ENCODE measurements at places on chromosomes 2 and 18.

DNA sequence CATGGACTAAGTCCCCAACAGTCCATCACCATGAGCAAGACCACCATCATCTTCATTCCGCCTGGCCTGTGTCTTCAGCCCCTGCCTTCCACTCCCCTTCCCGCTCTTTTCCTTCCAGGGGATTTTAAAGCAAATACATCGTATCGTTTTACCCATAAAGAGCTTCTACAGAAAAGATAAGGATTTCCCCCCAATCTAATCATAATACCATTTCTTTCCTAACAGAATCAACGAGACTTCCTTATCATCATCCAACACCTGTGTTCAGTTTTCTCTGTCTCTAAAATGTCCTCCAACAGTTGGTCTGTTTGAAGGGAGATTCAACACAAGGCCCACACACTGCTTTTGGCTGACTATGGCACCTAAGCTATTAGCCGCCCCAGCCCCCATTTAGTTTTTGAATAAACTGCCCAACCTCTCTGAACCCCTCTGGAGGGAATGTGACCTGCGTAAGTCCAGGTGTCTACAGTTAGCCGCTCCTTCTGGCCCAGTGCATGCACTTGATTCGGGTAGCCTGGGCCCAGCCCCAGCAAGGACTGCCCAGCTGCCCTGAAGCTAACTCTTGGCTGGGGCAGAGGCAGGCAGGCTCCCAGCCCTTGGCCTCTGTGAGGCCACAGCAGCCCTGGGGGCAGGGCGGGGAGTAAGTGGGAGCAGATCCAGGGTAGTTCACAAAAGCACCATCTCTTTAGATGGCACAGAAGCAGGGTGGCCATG lies 25.3 kb upstream of the SEMA4C start:
- H3K27me3 ChIP-seq, result no peaks in the 10 kb centered on the region
- peaks cover 25% of the 10 kb centered on the region for H3K4me1 ChIP-seq
- no peak for DNase-seq
- no peak overlapping the region for H3K4me3 ChIP-seq
- H3K27ac ChIP-seq, result no peak overlapping the region

DNA sequence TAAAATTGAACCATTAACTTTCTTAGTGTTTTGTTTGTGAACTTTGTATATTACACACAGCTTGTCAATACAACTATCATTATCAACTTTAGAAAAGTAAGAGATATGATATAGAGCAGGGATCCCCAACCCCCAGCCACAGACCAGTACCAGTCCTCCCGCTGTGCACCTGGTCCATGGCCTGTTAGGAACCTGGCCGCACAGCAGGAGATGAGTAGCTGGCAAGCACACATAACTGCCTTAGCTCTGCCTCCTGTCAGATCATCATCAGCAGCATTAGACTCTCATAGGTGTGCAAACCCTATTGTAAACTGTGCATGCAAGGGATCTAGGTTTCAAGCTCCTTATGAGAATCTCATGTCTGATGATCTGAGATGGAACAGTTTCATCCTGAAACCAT lies 491.0 kb upstream of the NXPH2 start:
- no peak overlapping the region for H3K4me3 ChIP-seq
- H3K27me3 ChIP-seq, result no peaks in the 10 kb centered on the region
- H3K4me1 ChIP-seq, result no peaks in the 10 kb centered on the region
- no peak overlapping the region for H3K27ac ChIP-seq

DNA sequence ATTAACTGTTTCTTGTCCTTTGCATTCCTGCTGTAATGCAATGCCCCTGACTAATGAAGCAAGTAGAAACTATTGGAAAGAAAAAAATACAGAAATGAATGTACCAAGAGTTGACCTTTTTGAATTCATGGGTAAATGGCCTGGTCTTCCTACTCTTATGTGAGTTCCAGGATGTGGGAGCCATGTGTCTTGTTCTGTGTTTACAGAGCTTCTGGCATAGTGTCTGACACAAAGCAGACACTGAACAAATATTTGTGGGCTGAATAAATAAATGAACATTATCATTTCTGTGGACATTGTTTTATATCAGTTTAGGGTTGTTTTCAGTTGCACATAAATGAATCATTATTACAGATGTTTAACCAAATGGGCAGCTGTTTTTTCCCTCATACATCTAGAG lies 155.5 kb downstream of the CD8B2 start:
- H3K27ac ChIP-seq, result no peak overlapping the region
- no peak for DNase-seq
- H3K36me3 ChIP-seq, result no peaks in the 10 kb centered on the region
- no peak overlapping the region for H3K4me3 ChIP-seq
- H3K27me3 ChIP-seq, result no peaks in the 10 kb centered on the region
- peaks cover 5% of the 10 kb centered on the region for H3K4me1 ChIP-seq

DNA sequence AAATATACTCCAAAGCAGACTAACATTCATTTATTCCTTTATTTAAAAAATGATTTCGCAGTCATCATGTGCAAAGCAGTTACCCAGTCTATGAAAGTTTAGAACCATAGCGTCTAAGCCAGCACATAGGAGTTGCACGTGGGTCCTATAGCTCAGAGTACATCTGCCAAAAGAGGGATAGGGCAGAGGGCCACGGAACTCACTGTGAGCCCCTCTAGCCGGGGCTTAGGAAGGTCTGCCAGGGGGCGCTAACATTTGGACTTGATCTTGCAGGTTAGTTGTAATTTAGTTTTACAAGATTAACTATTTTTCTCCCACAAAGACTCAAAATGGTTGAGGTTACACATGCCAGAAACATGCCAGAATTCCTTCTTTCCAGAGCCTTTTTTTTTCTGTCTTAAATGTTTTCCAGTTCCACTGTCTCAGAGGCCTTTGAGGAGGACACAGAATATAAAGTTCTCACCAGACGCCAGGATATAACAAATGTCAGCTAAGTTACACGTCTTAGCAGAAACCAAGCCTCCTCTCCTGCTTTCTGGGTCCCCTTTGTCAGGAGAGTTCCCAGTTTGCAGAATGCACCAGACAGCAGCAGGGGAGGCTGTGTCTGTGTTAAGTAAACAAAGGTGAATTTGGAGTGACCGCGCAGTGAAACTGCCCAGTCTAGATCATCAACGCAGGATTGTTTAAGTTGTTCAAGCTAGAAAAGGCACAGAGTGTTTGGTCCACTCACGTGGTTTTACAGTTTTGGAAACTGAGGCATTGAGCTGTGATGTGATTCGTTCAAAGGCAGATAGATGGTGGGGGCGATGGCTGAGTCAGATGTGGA lies 292.0 kb downstream of the PRKCE start:
- no peaks in the 10 kb centered on the region for H3K36me3 ChIP-seq
- H3K27me3 ChIP-seq, result no peaks in the 10 kb centered on the region
- DNase-seq, result no peak
- H3K4me3 ChIP-seq, result no peak overlapping the region
- H3K27ac ChIP-seq, result no peak overlapping the region

DNA sequence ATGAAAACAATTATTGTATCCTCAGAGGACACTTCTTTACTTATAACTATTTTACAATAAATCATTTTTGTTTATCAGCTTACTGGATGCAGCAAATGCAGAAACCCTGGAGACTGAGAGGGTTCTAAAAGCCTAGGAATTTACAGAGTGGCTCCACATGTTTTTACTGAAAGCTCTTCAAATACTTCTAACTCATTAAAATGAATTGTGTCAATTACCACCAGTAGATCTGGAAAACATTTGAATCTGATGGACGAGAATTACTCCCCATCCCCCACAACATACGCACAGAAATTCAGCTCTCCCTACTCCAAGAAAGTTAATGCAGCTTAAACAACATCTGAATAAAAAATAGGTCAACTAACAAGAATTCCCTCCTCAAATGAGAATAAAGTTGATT lies 319.8 kb upstream of the FIGN start:
- H3K4me3 ChIP-seq, result no peak overlapping the region
- DNase-seq, result no peak
- H3K27me3 ChIP-seq, result no peaks in the 10 kb centered on the region
- H3K36me3 ChIP-seq, result no peaks in the 10 kb centered on the region
- H3K4me1 ChIP-seq, result peaks cover 4% of the 10 kb centered on the region

- H3K4me1 ChIP-seq, result peaks cover 5% of the 10 kb centered on the region
- no peak for DNase-seq
- no peak overlapping the region for H3K4me3 ChIP-seq
- no peaks in the 10 kb centered on the region for H3K36me3 ChIP-seq
- no peak overlapping the region for H3K27ac ChIP-seq
Measured at GRCh38 chr2:25082002-25082622, 40.2 kb downstream of the EFR3B start.

- H3K4me3 ChIP-seq, result no peak overlapping the region
- no peaks in the 10 kb centered on the region for H3K36me3 ChIP-seq
- H3K27me3 ChIP-seq, result no peaks in the 10 kb centered on the region
- H3K4me1 ChIP-seq, result peaks cover 36% of the 10 kb centered on the region
- H3K27ac ChIP-seq, result peak overlapping the region; percentile 22
Measured at GRCh38 chr2:32360416-32360815, 3.6 kb downstream of the BIRC6 start.

DNA sequence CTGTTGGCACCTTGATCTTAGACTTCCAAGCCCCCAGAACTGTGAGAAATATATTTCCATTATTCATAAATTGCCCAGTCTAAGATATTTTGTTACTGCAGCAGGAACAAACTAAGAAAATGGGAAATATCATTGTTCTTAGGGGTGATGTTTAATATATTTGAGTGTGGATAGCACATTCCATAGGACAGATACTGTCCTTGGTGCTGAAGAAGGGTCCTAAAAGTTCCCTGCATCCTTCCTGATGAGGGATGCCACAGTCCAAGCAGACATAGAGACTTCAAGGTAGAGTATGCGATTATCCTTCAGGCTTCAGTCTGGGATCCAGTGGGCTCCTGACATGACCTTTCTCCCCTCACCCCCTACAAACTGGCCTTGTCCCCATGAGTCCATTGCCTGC lies 689.0 kb downstream of the TDRD15 start:
- no peak for DNase-seq
- no peaks in the 10 kb centered on the region for H3K4me1 ChIP-seq
- H3K27me3 ChIP-seq, result no peaks in the 10 kb centered on the region
- no peaks in the 10 kb centered on the region for H3K36me3 ChIP-seq
- no peak overlapping the region for H3K4me3 ChIP-seq
- H3K27ac ChIP-seq, result no peak overlapping the region

GRCh38 chr2:200383380-200384110 lies 77.1 kb downstream of the SPATS2L start:
- H3K27me3 ChIP-seq, result no peaks in the 10 kb centered on the region
- no peaks in the 10 kb centered on the region for H3K36me3 ChIP-seq
- H3K27ac ChIP-seq, result peak overlapping the region; percentile 21

DNA sequence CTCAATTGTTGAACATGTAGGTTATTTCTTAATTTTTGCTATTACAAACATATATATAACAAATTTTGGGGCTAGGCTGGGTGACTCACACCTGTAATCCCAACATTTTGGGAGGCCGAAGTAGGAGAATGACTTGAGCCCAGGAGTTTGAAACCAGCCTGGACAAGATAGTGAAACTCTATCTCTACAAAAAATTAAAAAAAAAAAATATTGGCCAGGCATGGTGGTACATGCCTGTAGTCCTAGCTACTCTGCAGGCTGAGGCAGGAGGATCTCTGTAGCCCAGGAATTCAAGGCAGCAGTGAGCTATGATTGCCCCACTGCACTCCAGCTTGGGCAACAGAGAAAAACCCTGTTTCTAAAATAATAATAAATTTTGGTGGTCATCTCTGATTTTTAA lies 23.5 kb downstream of the SLC4A1AP start:
- H3K36me3 ChIP-seq, result peaks cover 44% of the 10 kb centered on the region
- no peaks in the 10 kb centered on the region for H3K27me3 ChIP-seq
- H3K27ac ChIP-seq, result no peak overlapping the region
- H3K4me3 ChIP-seq, result no peak overlapping the region

DNA sequence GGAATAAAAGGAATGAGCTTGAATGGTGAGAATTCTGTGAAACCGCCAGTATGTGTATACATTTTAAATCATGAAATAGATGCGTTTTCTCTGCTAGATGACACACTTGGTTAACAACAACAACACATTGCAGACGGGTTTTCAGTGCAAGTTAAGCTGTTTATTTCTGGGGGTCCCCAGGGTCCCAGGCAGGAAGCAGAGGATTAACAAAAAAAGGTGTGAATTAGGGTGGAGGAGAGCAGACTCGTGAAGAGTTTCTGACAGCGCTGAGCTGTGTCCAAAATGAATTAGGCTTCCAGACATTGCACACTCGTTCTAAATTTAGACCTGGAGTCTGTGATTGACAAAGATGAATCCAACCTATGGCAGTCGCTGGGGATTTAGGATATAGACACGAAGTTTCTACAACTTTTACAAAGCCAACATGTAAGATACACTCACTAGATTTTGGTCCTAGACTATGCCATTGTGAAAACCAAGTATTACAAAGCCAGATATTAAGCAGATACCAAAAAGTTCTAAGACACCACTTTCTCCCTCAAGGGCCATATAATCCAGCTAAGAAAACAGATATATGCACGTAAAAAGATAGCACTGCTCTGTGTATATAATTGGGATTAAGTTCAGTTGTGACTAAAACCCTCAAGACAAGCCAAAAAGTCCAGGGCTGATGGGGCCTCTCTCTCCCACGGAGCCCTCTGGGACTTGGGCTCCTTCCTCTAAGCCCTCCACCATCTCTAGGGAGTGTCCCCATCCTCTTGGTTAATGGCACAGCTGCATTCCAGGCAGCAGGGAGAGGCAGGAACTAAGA lies 120.2 kb downstream of the ACAA2 start:
- no peaks in the 10 kb centered on the region for H3K27me3 ChIP-seq
- no peak overlapping the region for H3K4me3 ChIP-seq
- no peaks in the 10 kb centered on the region for H3K4me1 ChIP-seq
- no peaks in the 10 kb centered on the region for H3K36me3 ChIP-seq

- H3K4me3 ChIP-seq, result no peak overlapping the region
- H3K27me3 ChIP-seq, result no peaks in the 10 kb centered on the region
- H3K4me1 ChIP-seq, result no peaks in the 10 kb centered on the region
- no peak overlapping the region for H3K27ac ChIP-seq
Measured at GRCh38 chr18:63138436-63139340, 180.9 kb downstream of the BCL2 start.

DNA sequence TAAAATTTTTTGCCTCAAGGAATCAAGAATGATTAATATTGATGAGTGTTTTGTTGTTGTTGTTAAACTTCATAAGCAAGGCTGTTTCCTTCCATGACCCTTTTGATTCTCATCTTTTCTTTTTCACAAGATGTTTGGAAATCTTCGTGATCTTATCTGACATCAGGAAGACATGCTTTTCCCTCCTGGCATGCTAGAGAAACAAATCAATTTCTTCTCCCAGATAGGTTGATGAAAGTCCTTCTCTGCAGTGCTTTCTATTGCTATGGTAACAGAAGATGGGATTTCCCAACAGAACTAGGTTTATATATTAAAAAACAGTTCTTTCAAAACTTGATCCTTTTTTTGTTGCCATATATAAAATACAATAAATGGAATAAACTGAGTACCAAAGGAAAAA lies 85.2 kb downstream of the EML6 start:
- no peak overlapping the region for H3K27ac ChIP-seq
- H3K36me3 ChIP-seq, result no peaks in the 10 kb centered on the region
- H3K4me3 ChIP-seq, result no peak overlapping the region
- no peaks in the 10 kb centered on the region for H3K4me1 ChIP-seq

GRCh38 chr2:128628206-128628605 lies 309.5 kb upstream of the HS6ST1 start:
- no peaks in the 10 kb centered on the region for H3K27me3 ChIP-seq
- no peaks in the 10 kb centered on the region for H3K4me1 ChIP-seq
- no peak overlapping the region for H3K4me3 ChIP-seq
- no peaks in the 10 kb centered on the region for H3K36me3 ChIP-seq
- no peak overlapping the region for H3K27ac ChIP-seq

GRCh38 chr18:45845410-45845809 lies 19.9 kb downstream of the SIGLEC15 start:
- no peak overlapping the region for H3K4me3 ChIP-seq
- DNase-seq, result no peak
